ENCODE measurements at places on chromosomes 1 and 21.

- peak; percentile 96 for DNase-seq
Observed at GRCh38 chr1:234842726-234843641, 233.0 kb upstream of the IRF2BP2 start.

DNA sequence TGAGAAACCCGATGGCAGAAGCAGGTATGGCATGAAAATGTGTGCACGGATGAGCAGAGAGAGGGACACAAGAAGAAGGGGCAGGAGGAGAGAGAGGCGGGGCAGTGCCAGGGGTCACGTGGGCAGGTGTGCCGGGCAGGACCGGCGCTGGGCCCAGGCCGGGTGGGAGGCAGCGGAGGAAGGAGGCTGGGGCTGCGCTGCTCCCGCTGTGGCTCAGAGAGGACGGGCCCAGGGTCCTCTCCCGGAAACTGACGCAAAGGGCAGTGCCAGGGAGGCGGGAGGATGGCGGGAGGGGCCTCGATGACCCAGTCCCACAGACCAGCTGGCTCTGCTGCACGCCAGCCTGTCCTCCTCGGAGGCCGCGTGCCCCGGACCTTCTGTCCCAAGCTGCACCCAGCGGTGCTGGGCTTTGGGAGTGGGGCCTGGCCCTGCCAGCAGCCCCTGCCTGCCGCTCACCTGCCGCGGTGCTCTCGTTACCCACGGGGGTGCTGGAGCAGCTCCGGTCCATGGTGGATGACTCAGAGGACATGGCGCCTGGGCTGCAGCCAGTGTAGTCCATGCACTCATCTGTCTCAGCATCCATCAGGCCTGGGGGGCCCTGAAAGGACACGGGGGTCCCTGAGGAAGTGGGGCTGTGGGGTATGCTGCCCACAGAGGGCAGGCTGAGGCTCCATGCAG is 153.9 kb downstream of the CASZ1 start:
- DNase-seq, result no peak

DNA sequence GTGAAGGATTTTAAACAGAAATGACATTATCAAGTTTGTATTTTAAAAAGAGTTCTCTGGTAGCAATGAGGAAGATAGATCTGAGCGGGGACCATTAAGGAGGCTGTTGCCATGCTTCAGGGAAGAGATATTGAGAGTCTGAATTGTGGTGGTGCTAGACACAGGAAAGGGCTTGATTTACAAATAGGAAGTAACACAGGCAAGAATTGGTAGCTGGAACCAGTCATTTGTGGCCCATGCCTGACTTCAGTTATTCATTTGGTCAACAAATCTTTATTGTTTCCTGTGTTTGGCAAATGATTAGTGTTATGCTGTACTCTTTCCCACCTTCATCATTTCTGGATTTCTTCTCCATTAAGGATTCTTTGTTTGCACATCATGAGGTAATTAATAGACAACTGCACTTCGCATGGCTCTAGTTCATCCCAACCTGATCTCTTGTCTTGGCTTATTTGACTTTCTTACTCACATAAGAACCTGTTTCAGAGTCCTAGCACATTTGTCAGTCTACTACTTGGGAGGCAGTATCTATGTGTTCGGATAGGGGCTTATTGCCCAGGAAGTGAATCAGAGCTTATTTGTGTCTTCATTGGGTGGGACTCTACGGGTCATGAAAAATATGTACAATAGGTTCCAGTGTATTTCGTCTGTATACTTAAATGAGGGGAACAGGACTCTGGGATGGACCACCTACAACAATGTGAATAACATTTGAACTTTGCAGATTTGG is 32.3 kb downstream of the EEIG2 start:
- DNase-seq, result peak; percentile 19

DNA sequence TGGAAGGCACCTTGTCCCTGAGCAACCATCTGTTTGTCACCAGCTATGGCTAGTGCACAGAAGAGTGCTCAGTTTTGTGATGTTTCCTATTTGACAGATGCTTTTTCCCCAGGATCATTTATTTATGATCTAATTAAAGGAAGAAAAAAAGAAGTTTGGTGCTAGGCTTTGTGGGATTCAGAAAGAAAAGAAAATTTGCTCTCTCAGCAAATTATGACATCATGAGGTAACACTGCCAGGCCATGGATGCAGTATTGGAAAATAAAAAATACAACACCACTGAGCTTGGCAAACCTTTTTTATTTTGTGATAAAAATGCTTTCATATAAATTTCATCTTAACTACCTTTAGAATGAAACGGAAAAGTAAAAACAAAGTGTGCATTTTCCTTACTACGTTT is 15.5 kb upstream of the ADAM30 start:
- DNase-seq, result no peak

- no peak for DNase-seq
Observed at GRCh38 chr1:79716447-79716846, 709.9 kb upstream of the ADGRL4 start.

Measured in activated CD8-positive, alpha-beta T cell treated with anti-CD3 and anti-CD28 coated beads for 36 hours (primary cell).